CD4-positive, alpha-beta T cell treated with Interferon gamma for 1 hour (primary cell): ENCODE measurements at places on chromosomes 12 and 14.

- DNase-seq, result no peak
Observed at GRCh38 chr12:105977652-105978051, 161.1 kb downstream of the NUAK1 start.

DNA sequence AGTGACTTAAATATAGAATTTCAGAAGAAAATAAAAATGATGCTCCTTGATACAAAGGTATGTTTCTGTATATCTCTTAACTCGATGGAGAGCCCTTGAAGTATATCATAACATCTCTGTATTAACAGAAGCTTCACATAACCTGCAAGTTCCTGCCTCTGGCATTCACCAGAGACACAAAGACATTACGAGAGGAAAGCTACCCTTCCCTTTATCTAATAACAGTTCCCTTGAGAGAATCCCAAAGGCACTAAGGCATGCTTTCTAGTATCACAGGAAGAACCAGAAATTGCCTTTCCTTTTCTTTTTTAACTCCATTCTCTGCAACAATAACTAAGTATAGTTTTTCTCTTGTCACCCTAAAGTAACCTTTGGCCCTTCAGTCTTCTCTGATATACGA, 164.5 kb downstream of the MGAT4C start:
- no peak for DNase-seq

GRCh38 chr12:4202487-4202886, 71.1 kb upstream of the CCND2 start:
- no peak for DNase-seq

DNA sequence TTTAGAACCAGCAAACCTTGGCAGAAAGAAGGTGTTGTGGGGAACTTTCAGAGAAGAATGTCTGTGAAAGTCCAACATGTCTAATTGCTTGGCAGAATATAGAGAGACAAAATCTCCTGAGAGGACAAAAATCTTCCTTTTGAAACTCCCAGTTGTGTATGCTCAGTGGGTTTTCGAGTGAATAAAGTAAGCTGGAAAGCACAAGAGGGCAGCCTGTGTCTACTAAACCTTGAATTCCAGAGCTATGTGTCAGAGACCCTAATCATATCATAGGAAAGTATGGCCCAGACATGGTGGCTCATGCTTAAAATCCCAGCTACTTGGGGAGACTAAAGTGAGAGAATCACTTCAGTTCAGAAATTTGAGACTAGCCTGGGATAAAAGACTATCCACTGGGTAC, 661.2 kb downstream of the SLC16A7 start:
- DNase-seq, result no peak

DNA sequence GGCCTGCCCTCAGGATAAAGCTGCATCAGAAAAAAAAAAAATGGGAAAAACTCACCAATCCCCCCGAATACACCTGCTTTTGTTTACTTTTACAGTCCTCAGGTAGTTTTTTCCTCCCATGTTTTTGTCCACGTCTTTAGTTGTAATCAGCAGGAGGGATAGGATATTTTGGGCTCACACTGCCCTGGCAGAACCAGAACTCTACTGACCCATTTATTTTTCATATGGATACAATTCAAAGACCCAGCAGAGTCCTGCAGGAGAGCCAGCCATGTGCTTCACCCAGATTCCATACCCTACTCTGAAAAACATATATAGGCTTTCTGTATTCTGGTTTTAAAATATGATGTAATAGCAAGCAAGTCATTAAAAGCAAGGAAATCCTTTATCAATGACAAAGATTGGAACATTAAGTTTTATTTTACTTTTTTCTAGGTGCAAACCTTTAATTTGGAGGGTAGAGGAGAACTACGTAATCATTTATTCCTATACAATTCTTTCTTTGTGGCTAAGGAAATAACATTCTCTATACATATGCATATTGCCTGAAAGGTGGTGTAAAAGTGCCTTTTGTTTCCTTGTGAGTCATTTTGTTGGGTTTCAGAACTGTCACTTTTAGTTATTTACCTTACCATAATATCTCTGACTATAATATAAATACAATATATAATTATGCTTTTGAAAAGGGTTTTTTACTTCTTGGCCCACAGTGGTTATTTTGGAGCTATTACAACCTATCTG, 19.1 kb downstream of the DACT1 start:
- no peak for DNase-seq

DNA sequence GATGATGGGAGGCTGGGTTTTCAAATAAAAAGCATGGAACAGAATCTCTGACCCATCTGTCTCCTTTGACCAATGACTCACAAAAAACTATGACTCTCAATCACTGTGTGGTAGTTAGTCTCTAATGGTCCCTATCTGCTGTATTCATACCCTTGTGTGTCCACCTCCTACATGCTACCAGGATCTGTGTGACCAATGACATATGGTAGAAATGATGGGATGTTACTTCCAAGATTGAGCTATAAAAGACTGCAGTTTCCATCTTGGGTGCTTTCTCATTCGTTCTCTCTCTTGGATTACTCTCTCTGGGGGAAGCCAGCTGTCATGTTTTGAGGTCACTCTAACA, 144.7 kb upstream of the BTG1 start:
- no peak for DNase-seq

- DNase-seq, result no peak
Observed at GRCh38 chr14:50808053-50808452, 22.9 kb downstream of the NIN start.
